ENCODE measurements at places on chromosomes 7 and 10. TPM values are rescaled to one million over a fixed set of nuclear protein-coding genes. Genes with fewer than 3 reads are reported as not detected.

GATA3 gene
- total RNA-seq, result 8.3 TPM

ELOVL3 gene
- 0.31 TPM for total RNA-seq

PSD gene
- total RNA-seq, result 0.24 TPM

LRRD1 gene
- not detected for total RNA-seq

DKK1 gene
- 228 TPM for total RNA-seq

PRXL2A gene
- total RNA-seq, result 53.7 TPM

CPVL gene
- total RNA-seq, result 3.2 TPM

TFEC gene
- not detected for total RNA-seq

ASL gene
- total RNA-seq, result 37.9 TPM

All from foreskin keratinocyte (primary cell).